ENCODE measurements at places on chromosomes 7 and 10.

DNA sequence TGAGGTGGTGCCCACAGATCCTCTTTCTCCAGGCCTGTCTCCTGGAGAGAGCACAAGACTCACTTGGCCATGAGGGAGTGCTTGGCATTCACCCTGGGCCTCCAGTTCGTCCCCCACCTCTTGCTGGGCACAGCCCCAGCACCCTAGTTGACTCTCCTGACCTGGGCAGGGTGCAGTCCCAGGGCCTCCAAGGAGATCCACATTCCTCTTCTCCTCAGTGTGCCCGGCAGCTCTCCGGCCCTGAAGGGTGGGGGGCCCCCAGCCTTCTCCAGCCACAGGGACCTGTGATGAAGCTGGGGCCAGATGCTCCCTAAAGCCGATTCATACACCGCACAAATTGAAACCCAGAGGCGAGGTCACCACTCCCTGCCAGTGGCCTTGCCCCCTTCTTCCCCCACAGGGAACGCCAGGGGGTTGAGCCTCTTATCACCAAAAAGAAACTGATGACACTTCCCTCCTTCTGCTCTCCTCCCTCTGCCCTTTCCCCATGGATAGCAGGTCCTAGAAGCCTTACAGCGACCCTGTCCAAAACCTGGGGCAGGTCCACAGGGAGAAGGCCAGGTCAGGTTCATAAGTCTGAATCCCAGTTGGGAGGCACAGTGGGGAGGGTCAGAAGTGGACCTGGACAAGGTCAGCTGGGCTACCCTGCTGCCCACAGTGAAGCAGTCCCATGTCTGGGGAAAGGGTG is 3.1 kb downstream of the EN2 start:
- H3K36me3 ChIP-seq, result no peaks in the 10 kb centered on the region
- H3K27ac ChIP-seq, result no peak overlapping the region
- H3K27me3 ChIP-seq, result peaks cover 96% of the 10 kb centered on the region
- DNase-seq, result peak; percentile 37
- no peak overlapping the region for H3K4me3 ChIP-seq

DNA sequence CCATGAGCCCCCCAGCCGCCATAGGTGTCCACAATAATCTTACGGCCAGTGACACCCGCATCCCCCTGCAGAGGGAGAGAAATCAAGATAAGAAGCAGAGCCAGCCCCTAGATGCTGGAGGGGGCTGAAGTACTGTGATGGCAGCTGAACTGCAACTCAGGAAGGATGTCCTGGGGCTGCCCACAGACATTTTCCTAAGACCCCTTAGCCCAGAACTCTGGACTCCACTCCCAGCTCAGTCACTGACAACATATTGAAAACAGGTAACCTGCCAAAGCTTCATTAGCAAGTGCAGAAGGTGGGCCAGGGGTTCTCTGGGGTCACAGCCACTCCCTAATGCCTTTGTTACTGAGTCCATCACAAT is 14.3 kb downstream of the MAT1A start:
- H3K4me1 ChIP-seq, result no peaks in the 10 kb centered on the region
- H3K36me3 ChIP-seq, result no peaks in the 10 kb centered on the region
- H3K27me3 ChIP-seq, result no peaks in the 10 kb centered on the region

DNA sequence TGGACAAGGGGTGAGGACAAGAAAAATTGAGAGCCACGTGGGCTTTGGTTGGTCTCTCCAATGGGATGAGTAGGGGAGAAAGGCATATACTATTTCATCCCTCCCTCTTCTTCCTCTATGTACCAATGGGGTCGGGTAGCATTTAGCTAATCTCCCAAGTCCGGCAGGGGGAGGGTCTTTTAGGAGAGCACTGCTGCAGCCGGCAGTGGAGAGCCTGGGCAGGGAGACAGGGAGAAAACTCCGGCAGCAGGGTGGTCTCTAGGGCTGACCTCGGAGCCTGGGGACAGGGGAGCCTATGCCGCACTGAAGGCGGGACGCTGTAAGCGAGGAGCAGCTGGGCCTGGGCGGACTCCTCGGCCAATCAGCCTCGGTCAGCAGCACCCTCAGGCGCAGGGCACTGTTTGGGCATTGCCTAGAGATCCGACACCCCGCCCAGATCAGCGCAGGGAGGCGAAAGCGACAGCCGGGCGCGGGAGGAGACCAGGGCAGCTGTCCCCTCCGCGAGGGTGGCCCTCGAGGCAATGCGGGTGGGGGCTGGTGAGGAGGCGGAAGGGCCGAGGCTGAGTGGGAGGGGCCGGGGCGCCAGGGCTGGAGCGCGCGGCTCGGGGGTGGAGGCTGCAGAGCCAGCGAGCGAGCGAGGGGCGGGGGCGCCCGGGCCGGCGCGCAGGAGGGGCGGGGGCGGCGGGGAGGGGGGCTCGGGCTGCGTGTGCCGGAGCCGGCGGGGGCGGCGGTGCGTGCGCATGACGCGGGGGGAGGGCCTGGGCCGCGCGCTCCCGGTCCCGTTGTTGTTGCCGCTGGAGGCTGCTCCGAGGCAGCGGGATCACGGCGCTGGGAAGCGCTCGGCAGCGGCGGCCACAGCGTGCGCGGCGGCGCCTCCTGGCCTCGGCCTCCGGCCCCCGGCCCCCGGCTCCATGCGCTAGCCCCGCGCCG is at the start of gene AGAP3:
AGAP3 (plus strand) TSS at position 785 of the 930 bp plus-strand sequence. CDS start 267 bp downstream, outside the sequence.
- peak within 1 kb of the TSS; percentile 100 for H3K4me3 ChIP-seq
- H3K27me3 ChIP-seq, result no peaks in the 10 kb centered on the region
- peak; percentile 99 for DNase-seq
- H3K36me3 ChIP-seq, result peaks cover 13% of the 10 kb centered on the region
- peaks cover 34% of the 10 kb centered on the region for H3K4me1 ChIP-seq

DNA sequence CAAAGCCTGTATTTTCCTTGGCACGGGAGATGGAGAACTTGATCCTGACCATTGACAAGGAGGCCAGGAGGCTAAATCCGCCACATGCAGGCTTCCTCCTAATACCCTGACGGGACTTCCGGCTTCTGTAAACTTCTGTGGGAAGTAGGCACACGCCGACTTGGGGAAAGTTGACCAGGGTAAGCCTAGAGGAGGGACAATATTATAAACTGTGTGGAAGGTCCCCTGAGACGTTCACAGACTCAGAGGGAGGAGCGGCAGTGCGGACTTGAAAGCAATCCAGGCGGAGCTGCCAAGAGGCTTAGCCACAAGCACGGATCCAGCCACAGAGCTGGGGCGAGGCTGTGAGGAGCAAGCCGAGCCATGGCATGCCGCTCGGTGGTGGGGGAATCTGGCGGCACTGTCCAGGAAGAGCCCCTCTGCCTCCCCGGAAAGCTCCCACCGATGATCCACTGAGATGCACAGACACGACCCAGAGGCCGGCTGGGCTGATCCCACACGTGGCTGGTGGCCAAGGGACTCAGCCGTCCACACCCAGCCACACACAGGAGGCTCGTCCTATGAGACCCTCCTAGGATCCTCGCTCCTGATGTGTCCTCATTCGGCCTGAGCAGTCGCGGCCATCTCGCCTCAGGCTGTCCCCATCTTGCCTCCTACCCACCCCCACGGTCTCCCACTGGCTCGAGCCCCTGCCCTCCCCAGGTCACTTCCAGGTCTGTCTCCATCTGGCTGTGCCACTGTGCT is 40.0 kb upstream of the INSIG1 start:
- H3K4me1 ChIP-seq, result peaks cover 47% of the 10 kb centered on the region
- H3K27me3 ChIP-seq, result peaks cover 5% of the 10 kb centered on the region
- H3K36me3 ChIP-seq, result no peaks in the 10 kb centered on the region

DNA sequence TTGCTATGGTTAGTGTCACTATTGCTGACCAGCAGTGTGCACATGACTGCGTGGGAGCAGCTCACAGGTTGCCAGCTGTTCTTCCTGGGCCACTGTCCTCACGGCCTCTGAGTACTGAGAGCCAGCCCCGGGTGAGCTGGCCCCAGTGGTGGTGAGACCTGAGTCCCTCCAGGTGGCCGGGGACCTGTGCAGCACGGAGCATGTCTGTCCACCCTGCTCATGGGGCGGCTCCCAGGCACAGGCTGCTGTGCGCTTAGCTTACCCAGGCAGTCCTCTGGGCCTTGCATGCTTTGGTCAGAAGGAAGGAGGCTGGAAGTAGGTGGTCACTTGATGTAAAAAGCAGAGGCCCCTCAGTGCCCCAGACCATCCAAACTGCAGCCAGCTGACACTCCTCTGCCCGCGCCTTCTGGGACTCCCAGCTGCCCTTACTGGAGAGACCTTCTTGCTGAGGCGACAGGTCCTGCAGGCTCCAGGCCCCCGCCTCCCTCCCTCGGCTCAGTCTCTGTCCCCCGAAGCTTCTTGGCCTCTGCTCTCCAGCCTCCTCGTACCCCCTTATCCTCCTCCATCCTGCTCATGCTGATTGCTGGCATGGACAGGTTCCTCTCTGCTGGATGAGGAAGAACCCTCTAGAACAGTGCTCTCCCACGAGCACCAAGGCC is 30.9 kb upstream of the DPYSL4 start:
- H3K4me3 ChIP-seq, result no peak overlapping the region
- no peak overlapping the region for H3K27ac ChIP-seq
- DNase-seq, result no peak
- no peaks in the 10 kb centered on the region for H3K27me3 ChIP-seq

- H3K4me3 ChIP-seq, result peak overlapping the region; percentile 74
- H3K36me3 ChIP-seq, result no peaks in the 10 kb centered on the region
- H3K27me3 ChIP-seq, result no peaks in the 10 kb centered on the region
Observed at GRCh38 chr10:122164023-122164601, 107.0 kb upstream of the BTBD16 start.

DNA sequence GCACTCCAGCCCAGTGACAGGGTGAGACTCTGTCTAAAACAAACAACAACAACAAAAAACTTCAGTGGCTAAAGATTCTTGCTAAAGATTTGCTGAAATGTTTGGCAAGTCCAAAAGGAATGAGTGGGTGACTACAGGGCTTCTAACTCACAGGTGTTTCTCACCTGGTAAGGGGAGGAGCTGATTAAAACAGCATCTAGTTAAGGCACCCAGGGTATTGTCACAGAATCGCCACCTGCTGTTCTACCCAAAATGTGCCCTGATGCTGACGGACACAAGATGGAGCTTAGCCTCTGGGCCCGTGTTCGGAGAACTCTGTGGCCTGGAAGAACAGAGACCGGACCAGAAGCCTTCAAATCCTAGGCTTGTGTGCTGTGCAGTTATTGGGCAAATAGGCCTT is 336.0 kb upstream of the GALNT17 start:
- no peaks in the 10 kb centered on the region for H3K4me1 ChIP-seq
- H3K4me3 ChIP-seq, result no peak overlapping the region
- H3K27ac ChIP-seq, result no peak overlapping the region
- peaks cover 33% of the 10 kb centered on the region for H3K36me3 ChIP-seq
- DNase-seq, result peak; percentile 20

DNA sequence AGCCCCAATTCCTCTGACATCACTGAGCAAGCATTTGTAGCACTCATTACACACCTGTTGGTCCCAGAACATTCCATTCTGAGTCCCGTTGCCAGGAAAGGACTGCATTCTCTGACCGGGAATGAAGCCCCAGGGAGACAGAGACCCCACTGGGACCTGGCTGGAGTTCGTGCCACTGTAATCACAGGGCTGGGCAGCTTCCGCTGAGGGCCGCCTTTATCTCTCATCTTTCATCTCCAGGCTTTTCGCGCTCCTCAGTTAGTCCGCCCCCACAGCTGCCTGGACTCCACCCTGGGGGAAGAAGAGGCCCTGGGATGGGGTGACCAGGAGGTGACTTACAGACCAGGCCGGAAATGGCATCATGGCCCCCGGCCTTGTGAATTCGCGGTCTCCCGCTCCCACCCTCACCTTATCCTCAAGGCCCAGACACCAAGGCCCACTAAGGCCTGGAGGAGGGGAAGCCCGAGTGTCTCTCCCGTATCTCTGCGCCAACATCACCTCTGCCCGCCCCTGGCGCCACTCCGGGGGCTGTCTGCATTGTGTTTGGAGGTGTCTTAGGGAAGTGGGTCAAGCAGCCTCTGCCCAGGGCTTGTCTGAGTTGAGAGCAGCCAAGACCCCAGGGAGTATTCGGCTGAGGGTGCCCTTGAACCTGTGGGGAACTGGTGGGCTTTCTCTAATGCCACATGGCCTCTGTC is 75.4 kb downstream of the PROSER2 start:
- DNase-seq, result peak; percentile 63
- H3K36me3 ChIP-seq, result no peaks in the 10 kb centered on the region
- H3K4me1 ChIP-seq, result no peaks in the 10 kb centered on the region
- H3K4me3 ChIP-seq, result no peak overlapping the region
- H3K27me3 ChIP-seq, result no peaks in the 10 kb centered on the region

DNA sequence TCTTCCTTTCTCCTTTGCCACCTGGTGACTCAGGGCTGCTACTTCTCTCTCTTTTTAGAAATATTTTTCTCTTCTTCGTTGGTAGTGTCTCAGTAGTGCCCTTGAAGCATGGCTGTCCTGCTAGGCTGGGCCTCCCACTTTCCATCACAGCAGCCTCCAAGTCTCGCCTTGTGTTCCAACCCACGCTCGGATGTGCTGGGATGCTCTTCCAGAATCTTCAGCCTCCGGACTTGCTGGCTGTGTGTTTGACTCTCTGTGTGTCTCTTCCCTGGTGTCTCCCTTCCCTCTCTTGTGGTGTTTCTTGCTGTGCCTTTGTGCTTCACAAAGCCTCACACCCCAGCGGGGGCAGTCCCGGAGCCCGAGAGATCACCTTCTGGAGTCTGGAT is 100.5 kb downstream of the INPP5A start:
- H3K4me1 ChIP-seq, result no peaks in the 10 kb centered on the region
- no peaks in the 10 kb centered on the region for H3K36me3 ChIP-seq
- no peak for DNase-seq
- H3K27ac ChIP-seq, result no peak overlapping the region

GRCh38 chr10:24494777-24495176 is 228.9 kb downstream of the ARHGAP21 start:
- H3K27ac ChIP-seq, result no peak overlapping the region
- no peaks in the 10 kb centered on the region for H3K36me3 ChIP-seq
- DNase-seq, result no peak

GRCh38 chr10:130254243-130254642 is 118.1 kb downstream of the GLRX3 start:
- H3K4me3 ChIP-seq, result no peak overlapping the region
- H3K27ac ChIP-seq, result no peak overlapping the region
- H3K4me1 ChIP-seq, result no peaks in the 10 kb centered on the region

DNA sequence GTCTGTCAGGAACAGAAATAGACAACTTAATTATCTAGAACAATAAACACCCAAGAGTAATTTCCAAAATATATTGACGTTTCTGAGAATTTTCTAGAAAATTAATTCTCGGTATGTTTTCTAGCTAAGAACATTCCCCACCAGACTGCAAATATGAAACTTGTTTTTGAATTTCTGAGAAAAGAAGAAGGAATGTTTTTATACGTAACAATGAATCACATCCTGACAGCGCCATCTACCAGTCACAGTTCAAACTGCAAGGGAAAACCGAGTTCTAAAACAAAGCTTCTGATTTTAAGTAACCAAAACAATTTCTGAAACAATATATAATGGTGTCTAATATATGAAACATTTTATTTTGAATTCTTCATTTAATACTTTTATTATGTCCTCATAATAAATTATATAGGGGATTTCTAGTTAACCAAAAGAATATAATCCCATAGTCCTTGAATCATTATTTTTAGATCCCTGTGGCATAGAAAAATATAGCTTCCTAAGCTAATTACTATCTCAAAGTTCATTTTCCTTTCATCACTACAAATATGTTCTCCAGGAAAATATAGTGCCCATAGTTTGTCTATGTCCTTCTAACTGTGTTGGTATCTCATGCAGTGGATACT is 34.5 kb upstream of the MEOX2 start:
- 0 out of 2 replicates have a peak, but pooled peaks cover 5% of the 10 kb centered on the region for H3K27me3 ChIP-seq
- DNase-seq, result peak; percentile 5
- H3K36me3 ChIP-seq, result no peaks in the 10 kb centered on the region

GRCh38 chr10:5782174-5782573 is 31.1 kb downstream of the GDI2 start:
- no peak overlapping the region for H3K4me3 ChIP-seq
- no peaks in the 10 kb centered on the region for H3K27me3 ChIP-seq
- no peak overlapping the region for H3K27ac ChIP-seq
- H3K4me1 ChIP-seq, result 0 out of 2 replicates have a peak, but pooled peaks cover 2% of the 10 kb centered on the region

- H3K27ac ChIP-seq, result no peak overlapping the region
- H3K4me1 ChIP-seq, result peaks cover 15% of the 10 kb centered on the region
- DNase-seq, result no peak
Observed at GRCh38 chr10:52598936-52599335, 173.6 kb downstream of the MBL2 start.
